COLO829 (cell line): ENCODE measurements at places on chromosomes 5 and 9.

DNA sequence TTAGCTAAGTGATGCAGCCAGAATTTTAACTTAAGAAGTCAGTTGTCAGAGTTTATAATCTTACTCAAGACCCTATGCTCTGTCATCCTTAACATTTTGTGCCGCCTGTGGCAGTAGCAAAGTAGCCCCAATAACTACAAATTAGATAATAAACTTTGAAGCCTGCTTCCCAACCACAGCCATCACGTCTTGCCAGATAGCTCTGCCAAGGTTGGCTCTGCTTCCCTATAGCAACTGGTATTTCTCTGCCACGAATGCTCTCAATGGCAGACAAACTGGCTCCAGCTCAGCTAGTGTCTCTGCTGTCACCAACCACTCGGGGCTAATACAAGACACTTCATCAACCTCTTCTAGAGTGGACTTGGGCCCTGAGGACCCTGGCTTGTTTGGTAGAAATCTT lies 576.1 kb downstream of the CDH12 start:
- no peak for DNase-seq

DNA sequence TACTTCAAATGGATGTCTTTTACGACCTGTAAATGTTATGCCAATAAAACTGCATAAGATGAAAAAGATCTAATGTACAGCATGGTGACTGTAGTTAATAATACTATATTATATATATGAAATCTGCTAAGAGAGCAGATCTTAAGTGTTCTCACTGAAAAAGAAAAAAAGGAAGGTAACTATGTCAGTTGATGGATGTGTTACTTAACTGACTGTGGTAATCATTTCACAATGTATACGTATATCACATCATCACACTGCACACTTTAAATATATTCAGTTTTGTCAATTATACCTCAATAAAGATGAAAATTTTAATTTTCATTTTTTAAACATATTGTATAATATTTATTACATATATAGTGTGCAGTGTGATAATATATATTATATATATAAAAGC lies 31.9 kb downstream of the THBS4 start:
- no peak for DNase-seq

GRCh38 chr9:123468541-123468940 lies 112.5 kb downstream of the CRB2 start:
- no peak for DNase-seq

GRCh38 chr5:60687927-60688720 lies 11.8 kb downstream of the DEPDC1B start:
- no peak for DNase-seq

DNA sequence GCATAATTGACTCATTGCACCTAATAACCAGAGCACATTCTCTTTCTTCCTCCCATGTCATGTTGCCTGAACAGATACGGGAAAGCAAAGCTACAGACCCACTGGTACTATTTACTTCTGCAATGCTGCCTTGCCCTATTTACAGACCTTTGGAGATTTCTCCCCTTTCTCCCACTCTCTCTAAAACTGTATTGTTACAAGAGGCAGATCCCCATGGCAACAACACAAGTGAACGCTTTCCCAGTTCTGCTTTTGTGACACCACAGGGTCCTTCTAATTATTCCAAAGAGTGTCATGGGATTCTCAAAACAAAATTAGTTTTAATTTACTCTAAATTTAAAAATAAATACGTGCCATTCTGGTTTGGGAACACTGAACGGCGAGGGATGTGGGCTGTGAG lies 104.7 kb downstream of the KCTD16 start:
- DNase-seq, result no peak

DNA sequence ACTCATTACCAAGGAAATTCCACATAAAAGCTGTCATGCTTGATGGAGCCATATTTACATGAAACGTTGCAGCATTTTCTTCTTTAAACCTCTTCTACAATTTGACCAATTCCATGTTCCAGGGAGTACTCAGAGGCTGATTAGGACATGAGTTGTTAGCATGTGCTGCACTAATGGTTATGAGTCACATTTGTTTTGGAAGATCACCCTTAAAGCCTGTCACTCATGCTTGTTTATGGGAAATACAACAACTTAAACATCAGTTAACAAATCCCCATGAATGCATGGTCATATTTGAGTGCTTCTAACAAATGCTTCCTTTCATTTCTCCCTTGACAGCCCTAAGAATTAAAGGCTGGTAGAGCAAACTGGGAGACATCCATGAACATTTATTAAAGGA lies 156.1 kb downstream of the GHR start:
- DNase-seq, result peak; percentile 22

DNA sequence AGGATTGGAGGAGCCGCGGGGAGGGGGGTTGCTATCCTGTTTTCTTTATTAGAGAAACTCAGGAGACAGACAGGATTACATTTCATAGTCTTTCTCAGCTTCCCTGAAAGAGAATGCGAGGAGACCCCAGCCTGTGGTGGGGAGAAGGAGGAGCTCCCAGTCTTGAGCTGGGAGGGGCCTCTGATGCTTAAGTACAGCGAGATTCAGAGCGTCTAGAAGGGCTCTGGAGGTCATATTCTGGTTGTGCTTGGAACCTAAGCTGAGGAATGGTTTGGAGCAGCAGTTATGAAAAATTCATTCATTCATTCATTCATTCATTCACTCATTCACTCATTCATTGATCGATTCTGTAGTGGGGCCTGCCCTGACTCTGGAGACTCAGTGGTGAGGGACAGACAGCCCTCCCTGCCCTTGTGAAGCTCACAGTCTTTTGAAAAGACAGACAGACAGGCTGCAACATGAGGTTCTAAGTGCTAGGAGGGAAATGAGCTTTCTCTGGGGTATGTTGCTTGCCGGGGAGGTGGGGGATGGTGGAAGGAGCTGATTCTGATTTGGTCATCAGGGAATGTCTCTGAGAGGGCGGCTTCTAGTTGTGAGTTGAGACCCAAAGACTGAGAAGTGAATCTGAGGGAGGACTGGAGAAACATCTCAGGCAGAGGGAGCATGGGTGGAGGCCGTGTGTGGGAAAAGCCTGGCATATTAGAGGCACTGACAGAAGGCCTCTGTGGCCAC lies 2.5 kb upstream of the SPRY4 start:
- DNase-seq, result no peak

- no peak for DNase-seq
Measured at GRCh38 chr9:111871499-111871855, 25.1 kb upstream of the UGCG start.

DNA sequence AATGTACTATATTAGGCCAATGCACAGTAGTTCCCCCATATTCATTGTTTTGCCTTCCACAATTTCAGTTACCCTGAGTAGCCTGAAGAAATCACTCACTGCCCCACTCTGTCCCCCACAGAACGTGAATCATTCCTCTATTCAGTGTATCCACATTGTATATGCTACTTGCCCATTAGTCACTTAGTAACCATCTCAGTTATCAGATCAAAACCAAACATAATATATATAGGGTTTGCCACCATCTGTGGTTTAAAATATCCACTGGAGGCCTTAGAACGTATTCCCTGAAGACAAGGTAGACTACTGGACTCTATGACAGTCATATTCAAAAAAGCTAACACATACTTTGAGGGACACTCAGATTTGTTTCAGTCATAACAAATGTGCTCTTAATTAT lies 465.7 kb upstream of the RGMB start:
- DNase-seq, result no peak

DNA sequence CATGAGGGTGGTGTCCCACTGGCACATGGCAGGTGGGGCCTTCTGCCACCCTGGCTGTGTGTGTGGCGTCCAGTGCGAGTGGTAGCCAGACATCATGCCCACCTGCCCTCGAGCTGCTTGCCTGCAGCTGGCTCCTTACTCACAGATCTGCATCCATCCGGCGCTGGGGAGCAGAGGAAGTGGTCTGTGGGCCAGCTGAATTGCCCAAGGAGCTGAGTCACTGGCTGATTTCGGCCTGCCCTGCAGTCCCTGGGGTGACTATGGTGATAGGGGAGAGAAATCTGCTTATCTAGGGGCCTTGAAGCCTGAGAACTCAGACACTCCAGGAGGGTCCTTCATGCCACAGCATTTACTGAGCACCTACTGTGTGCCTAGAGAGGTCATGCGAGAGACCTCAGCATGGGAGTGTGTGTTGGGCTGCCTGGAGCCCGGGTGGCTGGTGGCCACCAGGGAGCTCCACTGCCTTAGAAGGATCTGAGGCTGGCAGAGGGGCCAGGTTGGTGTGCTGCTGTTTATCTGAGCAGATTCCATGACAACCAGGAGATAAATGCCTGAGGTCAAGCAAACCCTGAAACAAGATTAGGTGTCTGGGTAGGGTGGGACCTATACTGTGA lies 57.1 kb downstream of the SLC22A5 start:
- no peak for DNase-seq

GRCh38 chr5:15560421-15560820 lies 60.4 kb downstream of the FBXL7 start:
- DNase-seq, result no peak

DNA sequence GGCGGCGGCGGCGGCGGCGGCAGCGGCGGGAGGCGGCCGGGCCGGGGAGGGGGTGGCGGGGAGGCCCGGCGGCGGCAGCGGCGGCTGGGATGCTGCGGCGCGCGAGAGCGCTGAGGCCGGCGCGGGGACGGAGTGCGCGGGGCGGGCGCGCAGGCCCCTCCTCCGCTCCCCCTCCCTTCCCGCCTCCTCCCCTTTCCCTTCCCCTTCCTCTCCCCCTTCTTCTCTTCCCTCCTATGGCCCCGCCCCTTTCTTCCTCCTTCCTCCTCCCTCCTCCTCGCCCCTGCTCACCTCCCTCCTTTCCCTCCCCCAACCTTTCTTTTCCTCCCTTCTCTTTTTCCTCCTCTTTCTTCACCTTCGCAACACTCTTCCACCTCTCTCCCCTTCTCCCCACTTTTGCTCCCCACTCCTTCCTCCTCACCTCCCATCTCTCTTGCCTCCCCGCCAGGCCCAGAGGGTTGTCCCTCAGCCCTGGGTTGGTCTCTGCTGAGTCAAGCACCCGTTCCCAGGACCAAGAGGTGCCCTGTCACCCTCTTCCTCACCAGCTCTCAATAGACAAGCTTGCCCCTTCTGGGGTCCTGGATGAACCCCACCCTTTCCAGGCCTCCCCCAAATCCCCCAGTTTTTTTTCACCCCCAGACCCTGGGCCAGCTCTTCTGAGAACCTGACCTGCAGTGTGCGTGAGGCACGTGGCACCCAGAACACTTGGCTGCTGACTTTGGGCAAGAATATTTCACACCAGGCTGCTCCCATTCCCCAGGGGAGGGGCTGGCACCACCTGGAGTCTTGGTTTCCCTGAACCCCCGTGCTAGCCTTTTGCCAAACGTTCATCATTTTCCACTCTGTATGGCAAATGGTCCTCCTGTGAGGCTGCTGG lies at the start of gene SEMA4D:
Gene SEMA4D, minus strand, starts transcription at position 136 of the 874 bp plus-strand sequence. CDS start 92,657 bp downstream, outside the sequence.
- no peak for DNase-seq

DNA sequence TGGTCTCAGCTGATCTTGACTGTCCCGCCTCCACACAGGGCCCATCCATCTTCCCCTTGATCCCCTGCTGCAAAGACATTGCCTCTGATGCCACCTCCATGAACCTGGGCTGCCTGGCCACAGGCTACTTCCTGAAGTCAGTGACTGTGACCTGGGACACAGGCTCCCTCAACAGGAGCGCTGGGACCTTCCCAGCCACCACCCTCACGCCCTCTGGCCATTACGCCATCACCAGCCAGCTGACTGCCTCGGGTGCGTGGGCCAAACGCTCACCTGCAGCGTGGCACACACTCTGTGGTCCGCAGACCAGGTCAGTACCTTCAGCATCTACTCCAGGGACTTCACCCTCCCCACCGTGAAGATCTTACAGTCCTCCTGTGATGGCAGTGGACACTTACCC lies 71.9 kb downstream of the INSL6 start:
- no peak for DNase-seq
